ENCODE measurements at places on chromosomes 5 and 9.

DNA sequence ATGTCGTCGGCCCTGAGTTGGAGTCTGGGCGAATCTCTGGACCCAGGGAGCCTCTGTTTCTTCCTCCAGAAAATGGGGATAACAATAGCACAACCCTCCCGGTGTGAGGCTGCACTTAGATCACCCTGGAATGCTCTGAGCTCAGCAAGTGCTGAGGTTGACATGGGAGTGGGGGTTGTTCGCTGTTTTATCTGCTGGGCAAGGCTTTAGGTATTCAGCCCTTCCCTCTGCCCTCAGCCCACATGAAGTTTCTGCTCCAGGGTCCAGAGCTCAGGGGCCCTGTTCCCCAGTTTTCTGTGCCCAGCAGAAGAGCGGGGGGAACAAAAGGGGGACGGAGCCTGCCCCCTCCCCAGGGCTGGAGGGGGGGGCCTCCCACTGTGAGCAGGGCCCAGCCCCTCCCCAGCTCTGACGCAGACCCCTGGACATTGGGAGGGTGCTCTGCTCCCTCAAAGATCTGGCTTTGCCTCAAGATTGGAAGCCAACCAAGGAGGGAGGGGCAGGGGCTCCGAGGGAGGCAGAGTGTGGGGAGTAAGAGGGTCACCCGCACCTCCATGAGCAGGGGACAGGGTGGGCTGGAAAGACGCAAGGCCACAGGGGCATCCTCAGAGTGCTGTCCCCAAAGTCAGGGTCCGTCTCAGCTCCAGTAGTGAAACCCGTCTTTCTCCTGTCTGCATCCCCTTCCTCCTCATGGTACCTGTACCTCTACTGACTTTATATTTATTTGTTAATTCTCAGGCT, 215.6 kb downstream of the C9orf50 start:
- DNase-seq: peak; percentile 41

DNA sequence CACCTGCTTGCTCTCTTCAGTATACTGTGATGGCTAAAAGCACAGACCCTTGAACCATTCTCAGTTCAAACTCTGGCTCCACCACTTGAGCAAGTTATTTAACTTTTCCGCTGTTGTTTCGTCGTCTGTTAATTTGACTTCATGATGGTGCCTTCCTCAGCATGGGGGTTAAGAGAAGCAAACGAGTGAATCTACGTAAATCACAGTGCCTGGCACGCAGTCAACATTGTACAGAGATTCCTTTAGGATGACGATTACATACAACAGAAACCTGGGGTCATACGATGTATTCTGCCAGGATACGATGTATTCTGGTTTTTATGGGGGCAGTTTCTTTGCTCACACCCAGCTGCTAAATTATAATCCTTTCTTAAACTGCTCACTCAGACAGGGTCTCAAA, 515.6 kb downstream of the CCDC171 start:
- no peak for DNase-seq

GRCh38 chr9:14004110-14004509, 309.8 kb downstream of the NFIB start:
- no peak for DNase-seq

DNA sequence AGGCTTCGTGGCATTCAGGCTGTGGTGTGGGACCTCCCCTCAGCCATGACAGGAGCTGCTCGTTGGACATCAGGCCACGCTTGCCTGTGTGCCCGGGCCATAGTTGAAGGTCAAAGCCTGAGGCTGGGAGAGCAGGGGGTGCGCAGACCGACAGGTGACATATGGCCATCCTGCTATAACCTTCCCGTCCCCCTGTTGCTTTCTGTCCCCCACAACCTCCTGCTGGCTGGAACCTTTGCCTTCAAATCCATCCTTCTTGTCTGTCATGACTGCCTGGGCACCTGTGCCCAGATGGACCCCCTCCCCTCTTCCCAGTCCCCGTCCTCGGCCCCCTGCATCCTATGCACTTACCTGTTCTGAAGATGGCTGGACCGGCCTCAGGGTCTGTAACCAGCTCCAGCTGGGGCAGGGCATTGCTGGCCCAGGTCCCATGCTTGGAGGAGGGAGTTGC, 83.2 kb downstream of the WNK2 start:
- DNase-seq: peak; percentile 13

GRCh38 chr9:34501889-34502425, 20.8 kb downstream of the ENHO start:
- no peak for DNase-seq

DNA sequence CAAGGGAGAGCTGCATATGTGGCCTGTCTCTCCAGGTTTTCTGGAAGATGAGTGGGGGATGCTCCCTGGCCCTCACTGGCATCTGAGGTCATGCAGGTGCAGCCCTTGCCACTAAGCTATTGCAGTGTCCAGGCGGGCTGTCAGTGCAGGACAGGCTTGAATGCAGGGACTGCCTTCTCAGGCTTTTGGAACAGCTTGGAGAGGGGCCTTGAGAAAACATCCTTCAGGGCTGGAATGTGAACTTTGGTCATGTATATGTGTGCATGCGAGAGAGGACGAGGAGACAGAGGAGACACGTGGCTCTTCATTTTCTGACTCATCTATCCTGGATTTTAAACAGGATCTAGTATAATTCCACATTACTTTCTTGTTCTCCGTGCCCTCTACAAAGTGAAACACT, 90.3 kb downstream of the MACROH2A1 start:
- DNase-seq: no peak

GRCh38 chr5:100787648-100788047, 115.4 kb downstream of the ST8SIA4 start:
- no peak for DNase-seq
